ENCODE measurements at places on chromosomes 13 and 19. TPM values are rescaled to one million over a fixed set of nuclear protein-coding genes. Genes with fewer than 3 reads are reported as not detected.

The CAMSAP3 gene
- 0.52 TPM for total RNA-seq

- peaks cover 6% of the 10 kb centered on the region for H3K27me3 ChIP-seq
- H3K27ac ChIP-seq, result no peak overlapping the region
- H3K36me3 ChIP-seq, result no peaks in the 10 kb centered on the region
Observed at GRCh38 chr13:98212763-98213162, 35.7 kb upstream of the RNF113B start.

- DNase-seq, result no peak
- H3K4me1 ChIP-seq, result no peaks in the 10 kb centered on the region
- H3K36me3 ChIP-seq, result peaks cover 16% of the 10 kb centered on the region
- no peak overlapping the region for H3K4me3 ChIP-seq
- H3K27me3 ChIP-seq, result no peaks in the 10 kb centered on the region
- H3K27ac ChIP-seq, result no peak overlapping the region
Observed at GRCh38 chr19:19049406-19049805, 14.4 kb upstream of the SLC25A42 start.

The PHLDB3 gene
- 12.7 TPM for total RNA-seq

- no peaks in the 10 kb centered on the region for H3K36me3 ChIP-seq
- no peaks in the 10 kb centered on the region for H3K4me1 ChIP-seq
- no peak for DNase-seq
- H3K4me3 ChIP-seq, result no peak overlapping the region
- H3K27me3 ChIP-seq, result peaks cover 14% of the 10 kb centered on the region
Observed at GRCh38 chr19:55867101-55867500, 30.8 kb downstream of the NLRP4 start.

The FAM83E gene
- total RNA-seq, result 4.4 TPM

DNA sequence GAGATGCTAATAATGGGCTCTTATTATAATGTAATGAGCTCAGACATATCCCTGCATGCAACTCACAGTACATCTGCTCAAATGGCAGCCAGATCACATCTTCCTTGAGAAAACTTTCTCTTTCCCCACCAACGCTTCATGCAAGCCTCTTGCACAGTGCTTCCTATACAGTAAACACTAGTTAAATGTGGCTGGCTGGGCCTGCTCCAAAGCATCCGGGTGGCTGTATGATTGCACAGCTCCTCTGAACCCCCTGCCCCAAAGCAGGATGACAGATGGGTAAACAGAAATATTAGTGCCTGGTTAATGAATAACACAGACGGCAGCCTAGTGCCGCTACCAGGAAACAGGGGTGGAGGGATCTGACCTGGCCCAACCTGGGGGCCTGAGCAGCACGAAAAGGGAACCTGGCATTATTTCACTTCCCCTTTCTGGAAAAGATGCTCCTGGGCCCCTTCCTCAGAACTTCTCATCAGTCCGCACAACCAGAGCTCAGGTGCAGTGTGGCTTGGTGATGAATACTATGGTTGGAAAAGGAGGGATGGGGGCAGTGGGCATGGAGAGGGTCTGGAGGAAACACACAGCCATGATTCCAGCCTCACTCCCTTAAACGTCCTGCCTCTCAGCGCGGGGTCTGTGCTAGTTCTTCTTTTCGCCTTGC lies 10.8 kb downstream of the FFAR2 start:
- H3K27ac ChIP-seq, result no peak overlapping the region
- no peaks in the 10 kb centered on the region for H3K36me3 ChIP-seq
- peaks cover 25% of the 10 kb centered on the region for H3K4me1 ChIP-seq
- H3K4me3 ChIP-seq, result no peak overlapping the region
- DNase-seq, result no peak
- no peaks in the 10 kb centered on the region for H3K27me3 ChIP-seq

The EFNA2 gene
- total RNA-seq, result not detected

The PODNL1 gene
- not detected for total RNA-seq

DNA sequence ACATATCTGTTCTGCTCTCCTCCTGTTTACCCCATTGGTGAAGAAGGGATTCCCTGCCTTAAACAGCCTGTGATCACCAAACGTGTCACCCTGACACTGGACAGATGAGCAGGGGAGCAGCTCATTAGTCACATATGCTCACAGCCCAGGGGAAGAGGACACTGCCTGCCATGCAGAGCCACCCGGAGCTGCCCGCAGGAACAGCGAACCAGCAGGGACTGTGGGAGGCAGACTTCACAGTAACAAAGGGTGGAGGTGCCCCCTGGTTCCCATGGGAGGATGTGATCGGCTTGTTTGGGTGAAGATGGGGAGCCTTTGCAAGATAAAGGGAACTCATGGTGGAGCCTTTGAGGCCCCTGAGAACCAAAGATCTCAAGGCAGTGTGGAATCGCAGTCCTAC lies 88.6 kb upstream of the FARP1 start:
- no peaks in the 10 kb centered on the region for H3K36me3 ChIP-seq
- peaks cover 21% of the 10 kb centered on the region for H3K27me3 ChIP-seq
- no peaks in the 10 kb centered on the region for H3K4me1 ChIP-seq
- no peak overlapping the region for H3K27ac ChIP-seq

Measured in activated naive CD8-positive, alpha-beta T cell treated with anti-CD3 and anti-CD28 coated beads for 36 hours (primary cell).